Stimulated activated CD8-positive, alpha-beta memory T cell treated with anti-CD3 and anti-CD28 coated beads, Interleukin-2, amount 100 ng/mL, for 1 hour (primary cell): ENCODE measurements at places on chromosomes 6 and 20.

DNA sequence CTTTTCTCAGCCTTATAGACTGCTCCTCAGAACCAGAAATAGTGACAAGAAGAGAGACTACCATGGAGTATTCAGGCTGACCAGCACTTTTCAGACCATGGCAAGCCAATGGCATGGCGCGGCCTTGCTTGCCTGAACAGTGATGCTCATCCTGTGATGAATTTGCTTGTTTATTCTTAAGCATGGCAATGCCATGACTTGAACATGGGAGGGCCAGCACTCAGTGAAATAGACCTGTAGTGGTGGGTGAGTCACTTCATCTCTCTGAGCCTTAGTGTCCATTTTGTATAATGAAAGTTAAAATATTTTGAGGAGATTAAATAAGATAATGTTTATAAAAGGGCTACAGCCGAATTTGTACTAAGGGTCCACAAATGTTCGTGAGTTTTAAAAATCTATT is 79.1 kb downstream of the LRRC1 start:
- DNase-seq, result no peak

DNA sequence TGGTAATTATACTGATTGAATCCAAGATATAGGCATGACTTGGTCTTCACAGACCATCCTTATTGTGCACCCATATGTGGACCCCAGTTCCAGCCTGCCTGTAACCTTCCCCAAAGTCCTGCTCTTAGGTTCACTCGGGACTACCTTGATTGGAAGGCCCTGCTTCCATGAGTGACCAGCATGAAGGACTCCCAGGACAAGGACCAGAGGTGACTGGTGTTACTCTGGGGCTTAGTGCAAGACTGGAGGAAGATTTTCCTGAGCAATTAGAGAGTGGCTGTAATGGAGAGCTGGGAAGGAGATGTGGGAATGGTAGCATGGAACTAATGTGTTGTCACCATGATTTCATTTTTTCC is 15.1 kb downstream of the BRD2 start:
- DNase-seq, result no peak

DNA sequence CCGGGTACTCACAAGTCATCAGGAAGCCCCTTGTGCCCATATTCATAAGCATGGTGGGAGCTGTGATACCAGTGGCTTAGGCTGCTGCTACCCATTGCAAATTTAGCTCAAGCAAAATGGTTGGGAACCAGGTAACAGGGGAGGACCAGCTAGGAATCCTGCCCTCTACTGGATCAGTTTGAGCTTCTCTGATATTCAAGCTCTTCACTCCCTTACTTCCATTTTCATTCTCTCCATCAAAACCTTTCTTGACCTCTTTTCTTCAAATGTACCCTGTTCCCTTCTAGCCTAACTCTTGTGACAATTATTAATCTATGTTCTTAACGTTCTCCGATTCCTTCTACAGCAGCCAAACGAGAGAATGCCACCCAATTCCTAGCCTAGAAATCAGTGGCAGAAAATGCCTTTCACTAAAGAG is 9.7 kb downstream of the NOL7 start:
- DNase-seq, result no peak

- no peak for DNase-seq
Measured at GRCh38 chr6:65229825-65230224, 477.2 kb downstream of the EYS start.

- no peak for DNase-seq
Measured at GRCh38 chr6:4809999-4810918, 34.1 kb downstream of the CDYL start.

GRCh38 chr6:47715782-47716181 is 17.4 kb downstream of the ADGRF4 start:
- DNase-seq, result no peak

- no peak for DNase-seq
Measured at GRCh38 chr20:9903048-9903655, 64.3 kb upstream of the PAK5 start.

- no peak for DNase-seq
Measured at GRCh38 chr6:151058021-151058733, 181.6 kb upstream of the AKAP12 start.

- no peak for DNase-seq
Measured at GRCh38 chr6:41922154-41922553, 855 bp downstream of the BYSL start.

DNA sequence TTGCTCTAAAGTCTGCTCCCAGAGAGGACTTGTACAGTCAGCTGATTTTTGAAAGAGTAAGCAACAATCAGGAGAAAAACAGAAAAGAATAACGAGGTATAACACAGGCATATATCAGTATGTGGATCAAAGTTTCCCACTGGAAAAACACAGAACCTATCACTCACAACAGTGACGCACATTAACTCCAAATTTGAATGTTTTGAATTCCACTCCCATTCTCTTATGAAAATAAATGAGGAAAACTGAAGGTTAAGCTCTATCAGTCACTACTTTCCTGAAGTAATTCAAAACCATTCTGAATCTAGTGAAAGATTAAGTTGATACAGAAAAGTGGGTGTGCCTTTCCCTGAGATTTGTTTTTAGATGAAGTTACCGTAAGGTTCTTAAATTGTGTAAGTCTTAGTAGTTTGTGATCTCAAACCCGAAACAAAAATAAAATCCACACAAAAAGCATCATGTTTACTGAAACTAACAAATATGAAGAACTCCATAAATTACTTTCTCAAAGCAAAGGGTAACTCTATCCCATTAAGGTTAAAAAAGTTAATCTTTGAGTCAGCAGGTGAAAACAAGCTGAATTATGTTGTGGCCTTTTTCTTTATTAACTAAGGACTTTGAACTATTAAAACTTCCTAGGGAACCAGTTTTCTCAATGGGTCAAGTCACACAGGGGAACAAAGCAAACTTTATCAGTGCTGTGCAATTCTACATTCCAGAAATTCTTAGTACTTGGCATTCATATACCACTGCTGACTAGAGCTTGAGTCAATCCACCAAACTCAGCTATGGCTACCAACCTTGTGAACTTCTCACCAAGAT is 115.7 kb downstream of the OGFRL1 start:
- DNase-seq, result no peak

DNA sequence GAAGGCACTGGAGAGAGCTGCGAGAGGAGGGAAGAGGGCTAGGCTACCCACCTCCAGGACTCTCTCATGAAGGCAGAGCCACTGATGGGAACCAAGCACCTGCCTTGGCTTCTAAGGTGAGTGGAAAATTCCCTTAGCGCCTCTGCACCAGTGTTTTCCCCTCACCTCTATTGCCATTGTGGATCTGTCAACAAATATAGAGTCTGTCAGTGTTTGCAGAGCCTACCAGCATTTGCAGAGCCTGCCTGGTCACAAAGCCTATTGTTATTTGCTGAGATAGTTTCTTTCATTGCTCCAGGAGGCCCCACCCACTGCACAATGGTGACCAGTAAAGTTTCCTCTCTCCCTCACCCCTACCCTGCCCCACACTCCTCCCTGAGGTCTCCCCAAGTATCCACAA is 141.9 kb downstream of the MRPL14 start:
- no peak for DNase-seq

DNA sequence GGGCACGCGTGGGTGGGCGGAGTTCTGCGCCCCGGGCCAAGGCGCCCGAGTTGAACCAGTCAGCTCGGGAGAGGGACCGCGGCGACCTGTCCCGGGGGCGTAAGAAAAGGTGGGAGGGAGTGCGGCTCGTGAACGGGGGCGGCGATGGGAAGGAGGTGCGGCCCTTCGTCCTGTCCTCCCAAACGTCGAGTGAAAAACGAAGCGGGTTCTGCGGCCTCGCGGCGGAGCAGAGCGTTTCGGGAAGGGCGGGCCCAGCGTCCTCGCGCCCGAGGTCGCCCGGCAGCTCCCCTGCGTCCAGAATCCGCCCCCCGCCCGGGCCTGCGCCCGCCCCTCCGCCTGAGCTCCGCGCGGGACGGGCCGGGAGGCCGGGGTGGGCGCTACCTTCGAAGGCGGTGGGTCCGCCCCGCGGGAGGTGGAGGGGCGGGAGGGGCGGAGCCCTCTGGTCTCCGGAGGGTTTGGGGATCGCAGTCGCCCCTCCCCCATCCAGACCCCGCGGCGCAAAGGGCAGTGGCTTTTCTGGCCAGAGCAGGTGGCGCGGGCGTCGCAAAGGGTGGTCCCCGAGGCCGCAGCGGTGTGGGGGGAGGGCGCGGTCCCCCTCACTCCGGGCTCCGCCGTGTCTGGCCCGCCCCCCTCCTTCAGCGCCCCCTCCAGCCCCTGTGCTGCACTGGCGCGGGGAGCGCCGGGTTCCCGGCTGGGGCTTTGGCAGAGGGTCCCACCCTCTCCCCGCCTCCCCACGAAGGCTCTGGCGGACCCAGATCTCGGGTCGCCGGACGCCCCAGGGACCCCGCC is 838 bp downstream of the STMN3 start:
- DNase-seq, result no peak
